NCI-H1105 (cell line): ENCODE measurements at places on chromosomes 3 and 15.

GRCh38 chr3:125213946-125214542 is 1.5 kb upstream of the SLC12A8 start:
- DNase-seq = no peak

DNA sequence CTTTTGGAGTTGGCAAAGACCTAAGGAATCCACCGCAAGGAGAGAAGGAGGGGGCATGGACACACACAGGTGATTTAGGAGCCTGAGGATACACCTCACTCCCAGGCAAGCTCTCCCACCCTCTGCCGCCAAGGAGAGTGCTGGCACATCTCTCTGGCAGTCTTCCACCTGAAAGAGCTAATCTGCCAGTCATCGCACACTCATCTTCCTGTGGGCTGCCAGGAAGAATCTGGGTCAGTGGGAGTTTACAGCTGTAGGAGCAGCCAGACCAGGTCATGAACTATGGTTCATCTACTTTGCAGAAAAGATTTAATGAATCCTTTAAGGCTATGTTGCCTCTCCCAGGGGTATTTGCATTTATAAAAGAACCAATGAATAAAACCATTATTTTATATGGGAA is 170.6 kb upstream of the TSC22D2 start:
- DNase-seq = no peak

DNA sequence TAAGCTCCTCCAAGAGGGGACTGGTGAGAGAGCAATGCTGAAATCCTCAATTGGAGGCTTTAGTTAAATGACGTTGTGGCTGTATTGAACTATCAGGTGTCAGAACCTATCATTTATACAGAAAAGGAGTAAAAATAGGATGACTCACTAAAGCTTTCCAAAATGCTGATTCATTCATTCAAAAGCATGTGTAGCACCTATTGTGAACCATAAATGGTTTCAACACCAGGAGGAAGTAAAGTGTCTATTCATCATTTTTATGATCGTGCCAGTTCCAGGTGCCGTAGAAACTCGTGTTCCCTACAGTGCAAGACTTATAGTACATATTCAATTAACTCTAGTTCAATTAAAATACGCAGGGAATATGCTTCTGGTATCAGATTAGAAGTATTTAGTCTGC is 66.5 kb upstream of the ARRDC4 start:
- DNase-seq = no peak

DNA sequence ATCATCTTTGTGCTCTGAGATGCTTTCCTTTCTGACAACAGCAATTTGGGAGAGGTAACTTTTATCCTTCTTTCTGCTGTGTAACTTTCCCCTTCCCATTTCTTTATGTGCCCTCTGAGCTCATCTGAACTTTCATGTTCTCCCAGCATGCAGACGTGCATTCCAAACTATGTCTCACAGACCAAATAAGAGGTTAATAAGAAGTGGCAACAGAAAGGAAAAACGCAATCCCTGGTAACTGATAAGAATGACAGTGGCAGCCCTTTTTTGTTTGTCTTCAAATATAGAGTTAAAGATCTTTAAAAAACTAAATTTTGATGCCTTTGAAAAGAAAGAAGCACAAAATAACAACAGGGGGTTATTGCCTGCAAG is 533.4 kb downstream of the FOXP1 start:
- DNase-seq = no peak

DNA sequence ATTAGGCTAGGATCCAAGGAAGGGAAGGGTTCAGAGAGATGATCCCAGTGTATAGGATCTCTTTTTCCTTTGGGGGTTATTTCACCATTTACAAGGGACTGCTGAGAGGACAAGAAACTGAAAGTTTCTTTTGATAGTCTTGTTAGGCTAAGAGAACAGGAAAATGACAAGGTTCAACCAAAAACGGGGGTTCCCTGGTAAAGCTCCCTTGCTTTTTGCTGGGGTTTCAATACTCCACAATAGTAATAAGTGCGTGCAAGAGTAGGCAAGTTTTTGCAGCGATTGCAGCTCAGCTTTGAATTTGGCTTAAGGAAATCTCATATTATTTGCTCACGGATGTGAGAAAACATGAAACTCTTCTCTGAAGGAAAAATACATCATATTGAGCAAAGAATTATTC is 18.8 kb upstream of the SUSD5 start:
- DNase-seq = no peak

- no peak for DNase-seq
Measured at GRCh38 chr3:64225695-64226499, 631 bp upstream of the PRICKLE2 start.

DNA sequence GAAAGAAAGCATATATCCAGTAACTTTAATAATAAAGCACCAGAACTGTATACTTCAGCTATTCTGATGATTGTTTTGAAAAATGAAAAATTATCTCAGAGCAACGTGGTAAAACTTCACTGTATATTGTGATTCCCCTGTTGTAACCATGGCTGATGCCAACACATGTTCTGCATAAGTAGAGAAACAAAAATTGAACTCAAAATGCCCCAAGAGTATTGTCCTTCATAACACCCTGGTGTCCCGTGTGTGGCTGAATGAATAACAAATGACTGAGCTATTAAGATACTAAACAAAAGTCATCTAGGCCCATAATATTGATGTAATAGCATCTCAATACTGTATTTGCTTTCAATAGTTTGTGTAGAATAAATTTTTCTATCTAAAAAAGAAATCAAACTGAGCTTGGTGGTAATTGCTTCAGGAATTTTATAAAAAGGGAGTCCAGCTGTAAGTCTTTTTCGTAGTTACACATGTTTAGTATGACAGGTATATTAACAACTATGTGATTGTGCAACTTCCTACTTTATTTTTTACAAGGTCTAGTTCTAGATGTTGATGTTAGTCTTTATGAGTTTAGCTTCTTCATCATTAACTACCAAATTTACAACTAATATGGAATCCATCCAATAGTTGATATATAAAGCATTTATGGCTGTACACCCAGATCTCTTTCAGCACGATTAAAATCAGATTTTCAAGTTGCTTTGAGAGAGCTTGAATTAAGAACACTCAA is 623.8 kb upstream of the AGTR1 start:
- no peak for DNase-seq

- peak; percentile 65 for DNase-seq
Measured at GRCh38 chr3:168040607-168041208, 55.0 kb downstream of the GOLIM4 start.

DNA sequence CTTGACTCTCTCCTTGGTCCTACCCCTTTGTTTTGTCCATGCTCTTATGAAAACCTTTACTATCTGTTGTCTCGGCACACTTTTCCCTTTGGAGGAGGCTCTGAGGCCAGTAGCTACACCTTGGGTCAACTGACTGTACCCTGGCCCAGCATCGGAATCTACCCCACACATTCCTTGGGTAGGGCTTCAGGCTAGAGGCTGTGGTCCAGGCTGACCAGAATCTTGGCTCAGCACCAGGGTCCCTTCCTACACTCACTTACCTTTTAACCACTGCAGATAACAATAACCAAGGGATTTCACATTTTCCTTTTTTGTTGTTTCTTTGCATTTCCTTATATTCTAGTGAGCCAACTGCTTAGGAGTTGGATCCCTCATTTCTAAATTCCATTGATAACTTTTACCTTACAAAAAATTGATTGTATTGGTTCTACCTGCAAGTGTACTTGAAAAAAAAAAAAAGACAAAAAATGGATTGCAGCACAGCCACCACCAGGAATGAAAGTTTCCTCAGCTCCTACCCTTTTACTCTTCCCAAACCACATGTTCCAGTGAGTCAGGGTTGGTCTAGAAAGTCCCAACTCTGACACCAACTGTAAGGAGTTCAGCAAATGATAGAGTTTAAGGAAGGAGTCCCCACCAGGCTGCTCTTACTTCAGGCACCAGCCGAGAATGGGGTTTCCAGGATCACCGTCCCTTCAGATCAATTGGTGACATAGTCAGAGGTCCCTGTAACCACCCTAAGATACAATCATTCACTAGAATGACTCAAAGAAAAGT is 95.6 kb downstream of the FBLN2 start:
- DNase-seq = no peak

- DNase-seq = no peak
Measured at GRCh38 chr3:111493276-111493675, 48.7 kb upstream of the CD96 start.
